HepG2 (cell line): ENCODE measurements at places on chromosomes 2 and 18. TPM values are rescaled to one million over a fixed set of nuclear protein-coding genes. Genes with fewer than 3 reads are reported as not detected.

The DYSF gene
- 0.15 and 0.17 TPM in 2 replicates for total RNA-seq

The GALNT3 gene
- total RNA-seq: 0.29 TPM in 1 of 2 replicates, not detected in the other

The ACTG2 gene
- total RNA-seq: 0.13 and 0.14 TPM in 2 replicates

The SLC5A7 gene
- not detected in 2 replicates for total RNA-seq

The ARHGAP28 gene
- not detected in 2 replicates for total RNA-seq

The MAL gene
- not detected in 2 replicates for total RNA-seq

The SESTD1 gene
- total RNA-seq: 74.4 and 105 TPM in 2 replicates

The POTEI gene
- 0.48 and 1.5 TPM in 2 replicates for total RNA-seq

The NTSR2 gene
- total RNA-seq: not detected in 2 replicates

The SH3YL1 gene
- 8.8 and 13.0 TPM in 2 replicates for total RNA-seq

The HOXD3 gene
- total RNA-seq: 0.08 and 0.09 TPM in 2 replicates

The SLC35G4 gene
- total RNA-seq: not detected in 2 replicates

DNA sequence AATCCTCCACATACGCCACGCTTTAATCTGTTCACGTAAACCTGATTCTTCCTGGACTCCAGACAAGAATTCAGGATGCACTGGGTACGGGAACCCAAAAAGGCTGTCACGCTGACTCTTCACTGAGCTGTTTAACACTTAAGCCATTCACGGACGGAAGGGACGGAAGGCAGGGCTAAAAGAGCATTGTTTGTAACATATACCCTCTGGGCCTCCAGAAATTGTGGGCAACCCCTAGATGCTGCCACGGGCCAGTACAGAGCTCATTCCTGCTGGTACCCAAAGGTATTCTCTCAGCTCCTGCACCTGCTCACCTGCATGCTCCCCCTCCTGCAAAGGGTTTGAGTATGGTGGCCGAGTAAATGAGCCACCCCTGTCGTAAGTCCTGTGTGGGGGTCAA, 45.6 kb upstream of the RMP24 start:
- H3K36me3 ChIP-seq: no peaks in the 10 kb centered on the region
- no peak overlapping the region for H3K4me3 ChIP-seq

- no peak overlapping the region for H3K27ac ChIP-seq
- no peak overlapping the region for H3K4me3 ChIP-seq
- H3K36me3 ChIP-seq: no peaks in the 10 kb centered on the region
- peaks cover 41% of the 10 kb centered on the region for H3K27me3 ChIP-seq
These were observed 42.3 kb downstream of the AQP12A start for GRCh38 chr2:240733803-240734495.

- H3K27me3 ChIP-seq: no peaks in the 10 kb centered on the region; the same call in 1 of the 2 replicates
- no peak overlapping the region for H3K4me3 ChIP-seq
- DNase-seq: no peak
These were observed 100.4 kb upstream of the LCLAT1 start for GRCh38 chr2:30346471-30347169.

DNA sequence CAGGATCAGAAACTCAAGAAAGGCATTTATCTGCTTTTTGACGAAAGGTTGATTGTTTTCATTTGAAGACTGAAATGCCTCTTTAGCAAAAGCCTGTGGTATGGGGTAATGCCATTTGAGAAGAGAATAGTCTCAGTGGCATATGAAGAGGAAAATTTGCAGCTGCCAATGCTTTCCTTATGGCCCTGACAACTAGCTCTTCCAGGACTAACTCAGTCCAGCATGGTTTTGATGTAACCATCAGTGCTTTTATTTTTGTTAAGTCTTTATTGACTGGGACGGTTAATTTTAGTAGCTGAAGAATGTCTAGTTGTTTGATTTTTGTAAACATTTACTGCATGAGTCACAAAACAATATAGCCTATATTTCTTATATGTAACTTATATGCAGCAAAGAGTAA, 158.4 kb downstream of the LNPK start:
- H3K27ac ChIP-seq: no peak overlapping the region
- H3K27me3 ChIP-seq: no peaks in the 10 kb centered on the region
- no peaks in the 10 kb centered on the region for H3K36me3 ChIP-seq
- H3K4me3 ChIP-seq: no peak overlapping the region
- no peak for DNase-seq

- no peak overlapping the region for H3K4me3 ChIP-seq
- H3K4me1 ChIP-seq: peaks cover 25% of the 10 kb centered on the region
These were observed 6.0 kb downstream of the ANKMY1 start for GRCh38 chr2:240551811-240552210.

- no peak overlapping the region for H3K27ac ChIP-seq
- DNase-seq: no peak
- H3K36me3 ChIP-seq: no peaks in the 10 kb centered on the region
- H3K27me3 ChIP-seq: peaks cover 2% of the 10 kb centered on the region; the same call in 1 of the 2 replicates
These were observed 235.8 kb downstream of the SEPTIN10 start for GRCh38 chr2:109377976-109378375.

- no peaks in the 10 kb centered on the region for H3K36me3 ChIP-seq
- no peaks in the 10 kb centered on the region for H3K4me1 ChIP-seq
- H3K27me3 ChIP-seq: 0 out of 3 replicates have a peak, but pooled peaks cover 3% of the 10 kb centered on the region
- no peak for DNase-seq
- no peak overlapping the region for H3K27ac ChIP-seq
These were observed 180.2 kb upstream of the SMIM21 start for GRCh38 chr18:75607701-75608100.

GRCh38 chr2:79292958-79293315, 133.4 kb upstream of the REG3A start:
- H3K36me3 ChIP-seq: no peaks in the 10 kb centered on the region
- H3K27ac ChIP-seq: no peak overlapping the region
- DNase-seq: no peak
- H3K27me3 ChIP-seq: no peaks in the 10 kb centered on the region
- no peaks in the 10 kb centered on the region for H3K4me1 ChIP-seq

GRCh38 chr2:85353876-85354285, 447 bp downstream of the RETSAT start:
- H3K4me1 ChIP-seq: peaks cover 33% of the 10 kb centered on the region
- H3K4me3 ChIP-seq: peak overlapping the region; percentile 89
- H3K27me3 ChIP-seq: no peaks in the 10 kb centered on the region
- DNase-seq: peak; percentile 25

DNA sequence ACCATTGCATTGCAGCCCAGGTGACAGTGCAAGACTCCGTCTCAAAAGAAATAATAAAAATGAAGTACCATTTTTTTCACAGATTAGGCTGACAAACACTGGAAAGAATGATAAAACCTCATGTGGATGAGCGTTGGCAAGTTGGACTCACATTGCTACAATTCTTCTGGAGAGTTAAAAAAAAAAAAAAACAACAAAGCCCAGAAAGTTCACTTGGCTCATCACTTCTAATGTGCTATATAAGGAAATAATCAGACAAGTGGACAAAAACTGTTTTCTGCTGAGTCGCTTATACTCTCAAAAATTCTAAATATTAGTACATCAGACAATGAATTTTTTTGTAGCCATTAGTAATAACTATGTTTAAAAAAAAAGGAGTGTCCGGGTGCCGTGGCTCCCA, 38.4 kb downstream of the PKP4 start:
- DNase-seq: no peak
- H3K4me1 ChIP-seq: peaks cover 30% of the 10 kb centered on the region
- no peaks in the 10 kb centered on the region for H3K27me3 ChIP-seq
- H3K4me3 ChIP-seq: no peak overlapping the region

- no peaks in the 10 kb centered on the region for H3K4me1 ChIP-seq
- DNase-seq: no peak
- no peak overlapping the region for H3K4me3 ChIP-seq
- H3K36me3 ChIP-seq: no peaks in the 10 kb centered on the region
These were observed 17.2 kb downstream of the SPEG start for GRCh38 chr2:219451661-219452360.

DNA sequence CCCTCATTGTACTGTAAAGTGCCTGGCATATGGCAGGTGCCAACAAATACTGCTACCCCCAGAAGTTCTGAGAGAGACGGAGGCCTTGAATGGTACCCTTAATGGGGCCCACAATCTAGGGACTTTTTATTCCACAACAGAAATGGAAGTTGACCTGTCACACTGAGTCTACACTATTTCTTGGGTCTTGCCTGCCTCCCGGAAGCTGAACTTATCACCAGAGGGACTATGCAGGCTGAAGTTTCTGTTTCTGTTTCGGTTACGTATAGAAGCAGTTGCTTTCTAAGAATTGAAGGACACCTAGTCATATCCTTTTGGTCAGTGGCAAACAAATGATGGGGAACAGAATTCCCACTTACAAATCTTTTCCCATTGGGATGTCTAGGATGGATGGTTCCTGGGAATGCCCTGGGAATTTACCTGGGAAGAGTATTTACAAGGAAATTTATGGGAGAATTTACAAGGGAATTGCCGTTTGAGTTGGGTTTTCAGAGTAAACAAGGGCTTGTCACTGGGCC, 74.2 kb downstream of the HS1BP3 start:
- H3K27me3 ChIP-seq: no peaks in the 10 kb centered on the region
- H3K36me3 ChIP-seq: no peaks in the 10 kb centered on the region
- no peak overlapping the region for H3K27ac ChIP-seq
- no peak overlapping the region for H3K4me3 ChIP-seq
- DNase-seq: no peak

GRCh38 chr2:38862476-38862875, 13.3 kb downstream of the DHX57 start:
- H3K27me3 ChIP-seq: no peaks in the 10 kb centered on the region
- peaks cover 13% of the 10 kb centered on the region for H3K36me3 ChIP-seq
- DNase-seq: no peak

DNA sequence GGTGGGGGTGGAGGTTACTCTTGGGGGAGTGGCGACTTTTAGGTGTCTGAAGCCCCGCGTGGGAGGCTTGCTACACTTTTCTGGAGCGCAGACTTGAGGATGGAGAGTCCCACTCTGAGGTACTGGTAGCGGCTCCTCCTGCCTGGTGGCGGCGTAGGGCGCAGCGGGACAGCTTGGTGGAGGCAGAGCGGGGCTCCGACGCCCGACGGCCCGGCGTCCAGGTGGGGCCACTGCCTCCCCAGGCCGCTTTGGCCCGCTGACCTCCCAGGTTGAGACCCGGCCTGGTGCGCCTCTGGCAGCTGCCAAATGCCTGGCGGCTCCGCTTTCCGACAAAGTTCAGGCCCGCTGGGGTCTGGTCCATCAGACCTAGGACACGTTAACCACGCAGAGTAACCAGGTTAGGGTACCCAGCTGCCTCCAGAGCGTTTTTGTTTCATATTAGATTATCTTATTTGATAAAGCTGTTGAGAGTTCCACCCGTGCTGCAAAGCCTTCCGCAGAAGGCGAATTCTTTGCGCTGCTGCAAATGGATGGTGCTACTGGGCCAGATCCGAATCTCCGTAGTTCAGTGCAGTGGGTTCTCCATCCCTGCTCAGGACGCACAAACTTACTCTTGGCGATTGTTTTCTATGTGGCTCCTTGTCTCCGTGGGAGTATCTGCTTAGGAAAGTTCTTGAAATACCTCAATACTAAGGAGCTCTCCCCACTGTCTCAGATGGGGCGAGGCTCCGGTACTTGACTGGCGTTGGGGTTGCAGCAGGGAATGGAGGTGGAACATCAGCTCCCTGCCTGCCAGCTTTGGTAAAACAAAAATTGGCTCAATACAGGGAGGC, 405.9 kb downstream of the XIRP2 start:
- peaks cover 25% of the 10 kb centered on the region for H3K27me3 ChIP-seq
- H3K36me3 ChIP-seq: no peaks in the 10 kb centered on the region
- DNase-seq: no peak
- H3K27ac ChIP-seq: no peak overlapping the region

GRCh38 chr2:109324861-109325260, 195.9 kb downstream of the SH3RF3 start:
- H3K4me1 ChIP-seq: no peaks in the 10 kb centered on the region
- H3K27me3 ChIP-seq: peaks cover 4% of the 10 kb centered on the region
- H3K27ac ChIP-seq: no peak overlapping the region
- no peaks in the 10 kb centered on the region for H3K36me3 ChIP-seq

DNA sequence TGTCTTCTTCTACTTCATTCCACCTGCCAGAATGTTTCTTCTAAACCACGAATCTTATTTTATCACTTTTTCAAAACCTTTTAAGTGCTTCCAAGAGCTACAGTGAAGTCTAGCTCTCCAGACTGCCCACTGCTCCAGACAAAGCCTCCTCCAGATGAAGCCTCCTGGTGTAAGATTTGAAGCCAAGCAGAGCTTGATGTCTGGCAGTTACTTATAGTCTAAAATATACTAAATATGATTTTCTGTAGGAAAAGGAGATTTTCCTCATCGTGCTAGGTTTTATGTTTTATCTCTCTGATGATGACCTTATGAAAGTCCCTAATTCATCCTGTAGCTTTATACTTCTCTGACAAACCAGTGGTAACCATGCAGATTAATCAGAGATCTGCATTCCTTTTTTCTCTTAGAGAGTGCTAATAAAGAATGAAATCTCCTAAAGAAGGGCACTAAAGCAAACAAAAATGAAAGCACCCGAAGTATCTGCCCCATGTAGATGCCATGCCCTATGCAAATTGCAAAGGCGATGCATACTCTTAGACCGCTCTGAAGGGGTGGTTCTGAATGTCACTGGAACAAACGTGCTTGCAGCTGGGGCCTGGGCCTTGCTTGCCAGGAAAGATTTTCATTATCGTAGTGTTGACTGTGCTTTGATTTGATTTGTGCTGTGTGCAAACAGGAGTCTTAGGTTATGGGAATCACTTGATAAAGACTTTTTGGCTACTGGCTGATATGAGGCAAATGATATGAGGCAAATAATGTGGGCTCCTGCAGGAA, 314.2 kb downstream of the PID1 start:
- H3K27me3 ChIP-seq: no peaks in the 10 kb centered on the region
- H3K27ac ChIP-seq: no peak overlapping the region
- no peaks in the 10 kb centered on the region for H3K36me3 ChIP-seq
- DNase-seq: no peak
- H3K4me3 ChIP-seq: no peak overlapping the region

GRCh38 chr18:14769381-14769780, 21.4 kb downstream of the ANKRD30B start:
- H3K36me3 ChIP-seq: no peaks in the 10 kb centered on the region
- no peak overlapping the region for H3K4me3 ChIP-seq
- no peaks in the 10 kb centered on the region for H3K4me1 ChIP-seq
